ENCODE measurements at places on chromosomes 12 and 14. TPM values are rescaled to one million over a fixed set of nuclear protein-coding genes. Genes with fewer than 3 reads are reported as not detected.

DNA sequence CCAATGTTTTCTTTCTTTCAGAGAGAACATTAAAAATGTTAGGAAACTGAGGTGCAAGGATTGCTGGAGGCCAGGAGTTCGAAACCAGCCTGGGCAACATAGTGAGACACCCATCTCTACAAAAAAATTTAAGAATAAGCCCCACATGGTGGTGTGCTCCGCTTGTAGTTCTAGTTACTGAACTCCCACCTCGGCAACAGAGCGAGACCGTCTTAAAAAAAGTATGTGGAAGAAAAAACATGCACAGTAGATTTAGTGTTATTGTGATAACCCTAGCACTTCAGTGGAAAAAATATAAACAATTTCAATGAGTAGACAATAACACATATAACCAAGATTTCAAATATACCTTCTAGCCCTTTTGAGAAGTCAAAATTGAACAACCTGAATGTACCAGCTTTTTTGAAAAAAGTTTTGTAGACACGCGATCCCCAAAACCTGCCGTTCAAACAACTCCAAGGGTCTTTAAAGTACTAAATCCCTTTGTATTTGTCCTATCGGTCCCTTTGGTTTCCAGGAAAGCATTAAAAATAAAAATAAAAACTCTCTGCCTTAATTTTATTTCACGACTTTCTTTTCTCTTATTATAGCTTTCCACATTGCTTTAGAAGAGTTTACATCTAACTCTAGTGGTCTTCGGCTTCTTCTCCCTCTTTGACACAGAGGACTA, 1.0 kb upstream of the ANO6 start:
- DNase-seq = no peak

- no peak for DNase-seq
Observed at GRCh38 chr14:54713379-54713778, 146.5 kb downstream of the SAMD4A start.

DNA sequence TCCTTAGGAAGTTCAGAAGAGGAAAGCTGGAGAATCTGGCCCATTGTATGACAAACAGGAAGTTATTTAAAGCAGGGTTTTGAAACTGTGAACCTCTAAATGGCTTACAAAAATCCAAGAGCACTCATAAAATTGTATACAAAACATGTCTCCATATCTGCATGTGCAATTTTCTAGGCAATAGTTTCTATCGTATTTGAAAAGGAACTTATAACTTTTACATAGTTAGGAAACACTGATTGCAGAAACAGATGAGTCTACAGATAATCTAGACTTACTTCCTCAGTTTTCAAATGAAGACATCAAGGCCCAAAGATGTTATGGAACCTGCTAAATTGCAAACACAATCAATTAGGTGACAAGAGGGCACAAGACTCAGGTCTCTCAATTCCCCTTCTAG, 53.3 kb upstream of the ETV6 start:
- no peak for DNase-seq

- no peak for DNase-seq
Observed at GRCh38 chr12:10189653-10190052, 10.8 kb downstream of the TMEM52B start.

GRCh38 chr14:21703357-21704326, 30.0 kb upstream of the OR4E1 start:
- DNase-seq = no peak

DNA sequence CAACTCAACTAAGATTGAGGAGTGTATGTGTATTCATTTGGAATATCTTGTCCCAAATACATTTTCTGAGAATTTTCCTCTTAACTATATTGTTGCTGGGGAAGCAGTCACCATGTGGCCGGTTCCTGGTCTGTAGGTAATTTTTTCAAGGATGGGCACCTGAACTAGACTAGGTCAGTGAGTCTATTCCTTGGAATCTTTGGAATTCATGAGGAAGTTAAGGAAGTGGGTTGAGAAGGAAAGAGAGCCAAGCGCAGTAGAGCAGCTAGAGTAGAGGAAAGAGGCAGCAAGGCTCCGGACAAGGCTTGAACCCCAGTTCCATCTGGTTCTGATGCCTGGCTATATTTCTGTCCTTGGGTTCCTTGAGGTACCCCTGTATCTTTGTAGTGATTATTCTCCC, 183.7 kb downstream of the DACT1 start:
- no peak for DNase-seq

DNA sequence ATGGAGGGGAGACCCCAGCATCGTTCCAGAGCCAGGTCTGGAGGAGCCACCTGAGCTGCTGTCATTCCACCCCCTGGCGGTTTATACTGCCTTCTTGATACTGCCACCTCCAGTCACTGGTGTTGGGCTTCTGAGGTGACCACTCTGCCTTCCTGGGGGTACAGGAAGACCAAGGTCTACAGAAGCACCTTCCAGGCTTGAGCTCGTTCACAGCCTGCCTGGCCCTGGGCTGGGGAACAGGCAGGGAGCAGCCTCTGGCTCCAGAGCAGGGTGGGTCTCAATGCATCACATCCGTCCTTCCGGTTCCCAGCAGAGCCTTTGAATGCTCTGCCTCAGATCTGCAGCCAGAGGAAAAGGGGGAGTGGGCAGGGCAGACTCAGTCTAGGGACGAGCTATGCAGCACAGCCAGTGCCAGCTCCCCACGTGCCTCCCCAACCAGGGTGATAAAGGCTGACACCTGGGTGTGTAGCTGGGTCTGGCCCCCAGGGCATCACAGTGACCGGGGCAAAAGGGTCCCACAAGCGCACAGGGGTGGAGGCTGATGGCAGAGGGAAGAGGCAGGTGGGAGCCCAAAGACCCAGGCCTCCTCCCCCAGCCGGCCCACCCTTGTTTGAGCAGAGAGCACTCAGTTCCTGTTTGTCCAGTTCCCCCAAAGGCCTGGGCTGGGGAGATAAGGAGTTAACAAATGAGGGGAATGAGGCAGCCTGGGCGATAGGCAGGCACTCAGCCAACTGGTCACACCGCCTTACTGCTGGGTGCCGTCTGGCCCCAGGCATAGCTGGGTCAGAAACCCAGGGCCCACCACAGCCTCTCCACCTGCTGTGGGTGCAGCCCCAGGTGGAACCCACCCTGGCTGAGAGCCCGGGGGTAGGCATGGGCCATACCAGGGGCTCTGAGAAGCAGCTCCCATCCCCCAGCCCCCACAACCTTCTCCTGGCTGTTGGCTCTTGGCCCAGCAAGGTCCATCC, 17.1 kb downstream of the DEGS2 start:
- DNase-seq = no peak

DNA sequence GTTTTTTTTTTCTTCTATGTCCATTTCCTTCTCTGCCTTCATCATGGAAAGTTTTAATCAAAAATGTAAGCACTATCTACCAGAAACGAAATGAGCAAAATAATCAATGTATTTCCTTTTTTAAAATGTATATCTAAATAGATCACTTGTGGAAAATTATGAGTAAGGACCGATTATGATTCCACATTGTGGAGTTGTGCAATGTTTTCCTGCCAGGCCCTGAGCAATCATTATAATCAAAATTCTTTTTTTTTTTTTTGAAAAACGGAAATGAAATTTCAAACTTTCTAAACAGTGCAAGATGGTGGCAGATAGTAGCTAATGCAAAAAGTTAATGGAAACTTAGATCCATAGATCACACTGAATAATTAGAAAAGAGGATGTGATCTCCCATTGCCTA, 1074.6 kb upstream of the TMEM132C start:
- DNase-seq = no peak

DNA sequence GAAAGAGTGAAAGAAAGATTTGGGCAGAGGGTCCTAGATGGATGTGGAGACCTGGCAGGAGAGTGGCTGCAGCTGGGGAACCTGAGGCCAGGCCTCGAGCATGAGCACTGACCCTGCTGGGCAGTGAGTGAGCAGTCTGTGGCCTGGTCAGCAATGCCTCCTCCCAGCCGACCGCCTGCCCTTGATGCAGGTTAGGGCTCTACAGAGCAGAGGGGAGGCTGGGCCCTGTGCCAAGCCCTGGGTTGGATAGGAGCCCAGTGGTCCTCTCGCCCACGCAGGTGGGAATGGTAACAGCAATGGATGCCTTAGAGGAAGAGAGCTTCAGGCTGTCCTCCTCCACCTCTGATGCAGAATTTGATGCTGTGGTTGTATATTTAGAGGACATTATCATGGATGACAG, 59.8 kb downstream of the RAB35 start:
- peak; percentile 82 for DNase-seq

DNA sequence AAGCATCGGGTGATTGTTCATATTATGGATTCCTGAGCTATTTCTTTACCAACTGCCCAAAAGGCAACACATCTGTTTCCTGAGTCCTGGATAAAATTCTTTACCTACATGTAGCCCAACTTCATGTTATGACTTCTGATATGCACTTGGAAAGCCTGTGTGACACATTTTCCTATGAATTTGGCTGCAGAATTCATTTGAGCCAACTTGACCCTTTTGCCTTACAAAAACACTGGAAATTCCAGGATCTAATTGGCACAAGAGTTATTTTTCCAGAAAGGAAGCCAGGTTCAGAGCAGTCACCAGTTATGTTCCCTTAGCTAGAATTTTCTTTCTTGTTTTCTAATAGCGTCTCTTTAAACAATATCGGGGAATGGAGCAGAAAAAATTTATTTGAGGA, 202.5 kb upstream of the LRIG3 start:
- DNase-seq = no peak

DNA sequence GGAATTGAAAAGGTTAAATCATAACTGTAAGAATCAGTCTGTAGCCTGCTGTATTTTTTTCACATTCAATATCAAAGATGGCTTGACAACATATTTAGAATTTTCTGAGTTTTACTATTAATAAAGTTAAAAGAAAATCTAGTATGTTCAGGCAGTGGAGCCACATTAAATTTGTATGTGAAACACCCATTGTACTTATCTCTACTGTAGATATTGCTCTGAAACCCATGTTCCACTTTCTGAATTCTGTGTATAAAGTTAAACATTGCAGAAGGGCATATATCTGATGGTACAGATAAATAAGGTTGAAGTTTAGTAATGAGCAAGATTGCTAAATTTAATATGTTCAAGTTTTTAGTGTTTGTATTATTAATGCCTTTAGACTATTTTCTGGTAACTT, 172.7 kb downstream of the FOXA1 start:
- DNase-seq = no peak

DNA sequence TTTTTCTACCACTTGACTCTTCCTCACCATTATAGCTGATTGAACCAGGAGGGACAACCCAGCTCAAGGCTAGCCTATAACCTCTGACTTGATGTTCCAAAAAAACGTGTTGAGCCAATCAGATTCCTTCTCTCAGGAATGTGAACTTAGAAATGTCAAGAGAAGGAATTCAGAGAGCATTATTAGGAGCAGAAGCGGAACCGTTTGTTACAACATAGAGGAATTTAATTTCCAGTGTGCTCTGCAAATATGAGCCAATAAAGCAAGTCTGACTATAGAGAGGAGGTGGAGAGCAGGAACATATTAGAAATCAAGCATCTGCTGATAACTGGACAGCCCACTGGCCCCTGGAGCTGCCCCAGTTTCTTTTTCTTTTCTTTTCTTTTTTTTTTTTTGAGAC, 15.3 kb upstream of the PELI2 start:
- DNase-seq = no peak

DNA sequence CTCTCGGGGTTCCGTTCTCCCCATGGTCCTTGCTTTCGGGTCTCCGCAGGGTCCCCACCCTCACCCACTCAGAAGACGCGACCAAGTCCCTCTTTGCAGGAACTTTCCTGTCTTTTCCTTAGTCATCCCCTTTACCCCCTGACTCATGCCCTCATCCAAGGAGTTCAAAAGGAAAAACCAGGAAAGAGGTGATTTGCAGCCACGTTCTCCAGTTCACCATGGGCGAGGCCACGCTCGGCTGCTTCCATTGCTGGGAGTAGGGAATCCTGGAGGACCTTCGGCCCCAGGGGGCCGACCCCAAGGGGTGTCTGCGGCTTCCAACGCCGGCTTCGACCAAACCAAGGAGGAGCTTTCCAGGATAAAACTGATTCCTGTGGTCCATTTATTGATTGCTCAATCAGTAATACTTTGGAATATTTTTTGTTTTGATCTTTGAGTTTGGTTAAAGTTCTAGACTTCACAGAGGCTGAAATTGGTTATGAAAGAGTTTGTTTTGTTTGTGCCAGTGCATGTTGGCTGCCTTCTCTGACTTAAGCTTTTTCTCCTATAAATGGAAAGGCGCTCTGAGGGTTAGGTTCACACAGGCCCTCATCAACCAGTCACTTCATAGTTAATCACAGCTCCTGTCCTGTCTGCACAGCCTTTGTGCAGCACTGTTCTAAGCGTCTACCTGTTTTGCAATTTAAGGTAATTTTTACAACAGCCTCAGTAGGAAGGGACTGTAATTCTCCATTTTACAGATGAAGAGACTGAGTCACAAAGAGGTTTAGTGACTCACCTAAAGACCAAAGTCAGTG, 827 bp downstream of the ALDH2 start:
- no peak for DNase-seq

DNA sequence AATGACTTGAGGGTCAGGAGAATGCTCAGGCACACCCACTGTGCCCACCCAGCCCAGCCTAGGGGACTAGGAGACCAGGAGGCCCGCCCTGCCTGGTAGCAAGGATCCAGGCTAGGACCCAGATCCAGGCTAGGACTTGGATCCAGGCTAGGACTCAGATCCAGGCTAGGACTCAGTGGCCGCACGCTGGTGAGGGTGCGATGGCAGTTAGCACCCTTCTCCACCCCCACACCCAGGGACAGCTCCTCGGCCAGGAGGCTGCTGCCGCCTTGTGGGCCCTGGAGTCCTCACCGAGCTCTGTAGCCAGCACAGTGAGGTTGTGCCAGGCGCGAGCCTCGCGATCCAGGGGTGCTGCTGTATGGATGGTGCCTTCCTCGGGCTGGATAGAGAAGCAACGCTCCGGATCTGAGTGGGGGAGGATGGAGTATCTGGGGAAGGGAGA, 5.1 kb downstream of the CDH24 start:
- no peak for DNase-seq

DNA sequence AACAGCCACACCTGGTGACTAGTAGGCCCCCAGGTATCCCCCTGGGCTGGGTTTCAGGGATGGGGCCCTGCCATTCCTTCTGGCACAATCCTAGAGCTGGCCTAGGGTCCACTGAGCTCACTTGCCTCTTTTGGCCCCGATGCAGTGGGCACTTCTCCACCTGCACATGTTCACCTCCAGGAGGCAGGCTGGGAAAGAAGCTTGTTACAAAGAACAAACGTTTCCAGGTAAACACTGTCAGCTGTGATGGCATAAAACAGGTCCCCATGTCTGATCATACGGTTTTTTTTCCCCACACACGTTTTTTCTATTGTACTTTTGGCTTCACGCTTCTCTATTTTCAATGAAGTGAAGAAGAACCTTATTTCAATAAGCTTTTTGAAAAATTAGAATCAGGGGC, 15.8 kb upstream of the HVCN1 start:
- no peak for DNase-seq

Gene GNB3
- total RNA-seq = not detected

Gene CCDC175
- not detected for total RNA-seq

Gene CLEC14A
- total RNA-seq = 10.2 TPM

Gene P2RX2
- total RNA-seq = not detected

Gene CCDC177
- total RNA-seq = not detected

Gene MYH6
- not detected for total RNA-seq

Gene RNASE3
- total RNA-seq = not detected

Gene PAH
- not detected for total RNA-seq

Gene TAS2R43
- total RNA-seq = 1.0 TPM
